ENCODE measurements at places on chromosomes 11 and 22.

DNA sequence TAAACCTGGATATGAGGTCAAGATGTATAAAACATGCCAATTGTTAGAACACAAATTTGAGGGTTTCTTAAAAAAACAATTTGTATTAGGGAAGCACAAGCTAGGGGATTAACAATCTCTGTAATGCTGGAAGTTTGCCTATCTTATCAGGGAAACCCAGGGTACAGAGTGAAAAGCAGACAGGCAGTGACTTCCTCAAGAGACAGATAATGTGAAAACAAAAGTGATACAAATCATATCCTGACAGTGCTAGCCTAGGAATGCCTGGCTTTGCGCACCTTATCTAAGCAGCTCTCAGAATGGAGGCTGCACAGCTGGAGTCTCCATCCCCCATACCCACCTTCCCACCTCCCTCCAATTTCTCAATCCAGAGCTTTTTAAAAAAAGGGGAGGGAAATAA is 22.5 kb upstream of the RBX1 start:
- DNase-seq: no peak

DNA sequence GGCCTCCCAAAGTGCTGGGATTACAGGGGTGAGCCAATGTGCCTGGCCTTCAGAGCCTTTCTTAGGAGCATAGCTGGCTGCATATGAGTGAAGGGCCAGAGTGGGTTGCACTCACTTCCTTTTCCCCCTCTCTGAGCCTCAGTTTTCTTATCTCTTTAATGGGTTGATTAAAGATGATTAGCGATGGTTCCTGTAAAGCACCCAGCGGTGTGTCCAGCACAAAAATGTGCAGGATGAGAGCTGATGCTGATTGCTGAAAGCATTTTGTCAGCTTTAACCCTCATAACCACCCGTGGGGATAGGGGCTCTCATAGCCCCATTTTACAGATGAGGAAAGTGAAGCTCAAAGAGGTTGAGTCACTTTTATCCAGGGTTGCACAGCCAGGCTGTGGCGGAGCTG is 5.5 kb downstream of the CACNA1I start:
- DNase-seq: no peak

GRCh38 chr11:72231396-72232259 is 7.1 kb downstream of the INPPL1 start:
- DNase-seq: no peak

DNA sequence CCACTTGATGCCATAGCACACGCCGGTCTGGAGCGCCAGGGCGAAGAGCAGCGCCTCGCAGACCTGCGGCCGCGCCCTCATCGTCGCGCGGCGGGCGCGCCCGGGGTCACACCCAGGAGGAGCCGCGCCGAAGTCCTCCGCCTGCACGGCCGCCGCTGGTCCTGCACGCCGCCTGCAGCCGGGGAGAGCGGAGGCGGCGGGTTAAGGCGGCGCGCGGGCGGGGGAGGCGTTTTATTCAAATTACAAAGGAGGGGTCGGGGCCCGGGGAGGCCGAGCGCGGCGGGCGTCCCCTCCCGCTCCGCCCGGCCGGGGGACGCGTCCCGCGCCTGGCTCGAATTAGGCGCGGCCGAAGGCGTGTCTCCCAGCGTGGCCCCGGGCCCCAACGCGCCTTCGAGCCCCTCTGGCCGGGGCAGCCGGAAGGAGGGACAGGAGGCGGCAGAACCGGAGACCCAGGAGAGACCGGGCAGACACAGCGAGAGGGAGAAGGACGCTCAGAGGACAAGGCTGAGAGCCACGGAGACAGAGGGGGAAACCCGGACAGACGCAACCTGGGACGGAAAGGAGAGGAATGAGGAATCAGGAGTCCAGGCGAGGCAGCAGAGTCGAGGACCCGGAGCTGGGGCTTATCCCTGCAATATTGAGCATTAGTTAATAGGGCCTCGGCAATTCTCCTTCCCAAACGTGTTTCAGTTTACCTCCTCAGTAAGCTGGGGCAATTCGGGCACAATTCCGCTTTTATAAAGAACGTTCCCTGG is at the start of gene WNT11:
Gene WNT11 (minus strand): TSS at position 176 of the 755 bp plus-strand sequence. CDS start 95 bp downstream, at position 81.
- DNase-seq: peak; percentile 63

DNA sequence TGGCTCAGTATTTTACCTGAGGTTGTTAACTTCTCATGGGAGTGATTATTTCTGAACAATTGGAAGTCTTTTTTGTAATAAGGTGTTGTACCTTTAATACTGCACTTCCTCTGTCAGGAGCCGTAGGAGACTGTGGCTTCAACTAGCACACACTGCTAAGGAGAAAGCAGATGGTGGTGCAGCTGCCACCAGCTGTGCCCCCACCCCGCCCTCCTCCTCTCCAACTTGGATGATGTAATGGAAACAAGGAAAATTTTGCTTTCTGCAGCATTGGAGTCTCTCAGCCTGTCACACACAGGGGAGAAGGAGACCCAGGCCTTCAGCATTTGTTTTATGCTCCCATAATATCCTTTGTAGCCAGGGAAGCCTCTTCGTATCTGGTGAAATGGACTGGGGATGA is 91.2 kb downstream of the TEAD1 start:
- DNase-seq: no peak

- DNase-seq: no peak
Measured at GRCh38 chr11:44430140-44430539, 120.2 kb upstream of the ALX4 start.

- DNase-seq: no peak
Measured at GRCh38 chr22:17272511-17272991, 53.3 kb upstream of the ADA2 start.

Measured in thyroid gland (tissue), 4 donors.